Bronchial epithelial cell (primary cell): ENCODE measurements at places on chromosomes 5 and 9. TPM values are rescaled to one million over a fixed set of nuclear protein-coding genes. Genes with fewer than 3 reads are reported as not detected.

ZNF483 gene
- total RNA-seq: 0.26 and 0.51 TPM in 2 replicates

ARHGEF28 gene
- total RNA-seq: 37.4 and 44.7 TPM in 2 replicates

ALDOB gene
- 0.13 TPM in 1 of 2 replicates, not detected in the other for total RNA-seq

IL3 gene
- total RNA-seq: not detected in 2 replicates

KCNV2 gene
- not detected in 2 replicates for total RNA-seq

LTC4S gene
- 0.26 and 0.38 TPM in 2 replicates for total RNA-seq
